Dorsolateral prefrontal cortex (tissue), 122 donors: ENCODE measurements at places on chromosomes 13 and 19.
A peak's percentile ranks its signal among the peaks of the same experiment; 100 is the strongest.

- no peak for DNase-seq
Measured at GRCh38 chr19:43723588-43723987, 7.7 kb downstream of the IRGC start.

GRCh38 chr13:93881411-93881810 is 598.1 kb downstream of the DCT start:
- DNase-seq = no peak

GRCh38 chr19:3667037-3667638 is 33.1 kb downstream of the PIP5K1C start:
- no peak for DNase-seq

DNA sequence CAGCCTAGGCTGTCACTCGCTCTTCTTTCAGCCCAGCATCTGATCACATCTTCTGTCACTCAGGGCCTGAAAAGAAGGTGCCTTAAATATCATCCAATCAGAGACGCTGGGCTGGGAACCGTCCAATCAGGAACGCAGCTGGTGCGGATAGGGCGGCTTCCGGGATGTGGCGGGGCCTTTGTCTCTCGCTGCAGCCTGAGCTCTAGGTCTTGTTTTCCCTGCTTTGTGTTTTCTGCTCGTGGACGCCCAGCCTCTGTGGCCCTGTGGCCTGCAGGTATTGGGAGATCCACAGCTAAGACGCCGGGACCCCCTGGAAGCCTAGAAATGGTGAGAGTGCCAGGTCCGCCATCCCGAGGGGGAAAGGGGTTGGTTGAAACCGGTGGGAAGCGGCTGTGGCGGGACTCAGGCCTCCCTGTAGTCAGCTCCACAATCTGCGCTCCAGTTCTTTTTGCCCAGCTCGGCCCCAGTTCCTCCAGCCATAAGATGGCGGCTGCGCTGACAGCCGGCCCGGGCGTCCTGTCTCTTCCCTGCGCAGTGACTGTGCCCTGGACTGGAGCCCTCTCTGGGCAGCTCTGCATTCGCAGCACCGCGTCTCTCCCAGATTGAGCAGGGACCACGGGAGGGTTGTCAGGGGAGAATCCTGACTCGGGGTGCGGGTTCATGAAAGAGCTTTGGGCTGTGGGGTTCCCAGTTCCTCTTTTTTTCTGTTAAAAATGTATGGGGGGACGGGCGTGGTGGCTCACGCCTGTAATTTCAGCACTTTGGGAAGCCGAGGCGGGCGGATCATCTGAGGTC is at the start of gene ZNF85:
Gene ZNF85 (plus strand): TSS at position 175 of the 795 bp plus-strand sequence. CDS start 150 bp downstream, at position 325.
- peak; percentile 90 for DNase-seq

DNA sequence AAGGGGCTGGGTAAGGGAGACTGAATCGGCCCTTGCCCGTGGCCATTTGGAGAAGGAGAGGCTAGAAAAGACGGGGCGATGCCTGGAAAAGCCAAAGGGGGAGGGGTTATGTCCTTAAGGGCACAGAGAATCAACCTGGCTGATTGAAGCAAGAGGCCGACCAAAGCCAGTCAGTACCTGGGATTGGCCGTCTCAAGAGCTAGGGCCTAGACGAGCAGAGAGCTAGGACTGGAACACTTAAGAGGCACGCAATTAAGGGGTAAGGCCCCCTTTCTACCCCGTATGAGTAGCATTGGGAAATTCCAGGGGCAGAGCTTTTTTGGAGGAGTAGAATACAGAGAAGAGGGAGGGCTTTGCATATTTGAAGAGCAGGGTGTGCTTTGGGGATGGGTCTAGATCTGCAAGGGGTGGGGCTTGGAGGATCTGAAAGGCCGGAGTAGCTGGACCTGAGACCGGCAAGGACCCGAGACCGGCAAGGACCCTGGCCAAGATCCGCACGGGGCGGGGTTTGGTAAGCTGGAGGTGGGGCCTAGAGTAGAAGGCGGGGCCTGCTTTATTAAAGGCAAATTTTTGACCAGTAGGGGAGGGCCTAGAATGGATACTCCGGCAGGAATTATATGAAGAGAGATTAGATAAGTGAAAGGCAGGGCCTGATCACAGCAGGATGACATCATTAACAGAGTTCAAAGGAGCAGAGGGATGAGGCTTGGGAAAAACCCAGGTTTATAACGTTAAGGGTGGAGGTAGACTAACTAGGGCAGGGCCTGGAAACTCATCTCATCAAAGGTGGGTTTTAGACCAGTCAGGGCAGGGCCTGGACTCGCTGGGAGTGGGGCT is 10.7 kb upstream of the CACNG6 start:
- no peak for DNase-seq

GRCh38 chr19:39398297-39398864 is 7.2 kb downstream of the MED29 start:
- DNase-seq = no peak

DNA sequence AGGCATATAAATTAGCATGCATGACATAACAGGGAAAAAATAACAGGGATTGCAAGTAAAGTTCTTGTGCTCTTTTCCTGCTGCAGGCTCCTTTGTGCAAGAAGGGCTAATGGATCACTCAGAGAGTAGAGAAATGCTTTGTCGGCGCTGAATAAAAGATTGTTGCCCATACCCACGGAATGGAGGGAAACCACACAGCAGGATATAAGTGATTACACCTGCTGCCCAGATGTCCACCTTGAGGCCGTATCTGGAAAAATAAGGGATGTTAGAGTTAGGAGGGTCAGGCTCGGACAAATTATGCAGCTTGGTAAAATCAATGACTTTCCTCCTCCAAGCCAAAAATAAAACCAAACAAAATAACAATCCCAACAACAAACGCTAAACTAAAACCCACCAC is 322.3 kb downstream of the DCLK1 start:
- DNase-seq = no peak
